ENCODE measurements at places on chromosomes 13 and 19.
A peak's percentile ranks its signal among the peaks of the same experiment; 100 is the strongest.

- DNase-seq = no peak
Measured at GRCh38 chr19:39170386-39171231, 26.2 kb upstream of the NCCRP1 start.

DNA sequence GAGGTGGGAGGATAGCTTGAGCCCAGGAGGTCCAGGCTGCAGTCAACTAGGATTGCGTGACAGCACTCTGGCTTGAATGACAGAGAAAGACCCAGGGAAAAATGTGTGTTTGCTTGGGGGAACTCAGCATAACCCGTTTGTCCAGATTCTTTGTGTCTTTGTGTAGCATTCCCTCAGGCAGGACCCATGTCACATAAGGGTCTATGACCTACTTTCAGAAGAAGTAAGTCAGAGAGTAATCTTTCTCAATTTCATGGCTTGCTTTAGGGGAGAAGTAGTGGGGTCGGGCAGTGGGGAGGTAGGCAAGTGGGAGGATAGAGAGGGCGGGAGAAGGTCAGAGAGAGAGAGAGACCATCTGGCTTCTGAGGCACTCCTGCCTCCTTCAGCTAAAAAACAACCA, 11.9 kb upstream of the PSPC1 start:
- DNase-seq = no peak

DNA sequence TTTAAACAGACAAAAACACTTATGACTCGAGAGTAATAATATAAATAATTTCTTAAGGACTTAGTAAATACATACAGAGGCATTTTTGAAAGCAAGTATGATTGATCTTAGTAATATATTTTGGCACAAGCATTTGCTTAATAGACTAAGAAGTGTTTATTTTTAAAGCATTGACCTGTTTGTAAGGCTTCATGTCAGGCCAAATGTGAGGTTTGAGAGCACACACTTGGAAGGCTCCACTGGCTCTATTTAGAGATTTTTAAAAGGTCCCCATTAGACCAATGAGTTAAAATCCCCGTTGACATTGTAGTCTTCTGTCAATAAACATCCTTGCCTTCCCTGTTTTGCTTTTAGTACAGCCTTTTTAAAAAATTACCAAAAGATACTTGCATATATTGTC, 50.4 kb downstream of the ATP8A2 start:
- no peak for DNase-seq

GRCh38 chr13:114027046-114027715, 53.3 kb upstream of the C13orf46 start:
- no peak for DNase-seq

DNA sequence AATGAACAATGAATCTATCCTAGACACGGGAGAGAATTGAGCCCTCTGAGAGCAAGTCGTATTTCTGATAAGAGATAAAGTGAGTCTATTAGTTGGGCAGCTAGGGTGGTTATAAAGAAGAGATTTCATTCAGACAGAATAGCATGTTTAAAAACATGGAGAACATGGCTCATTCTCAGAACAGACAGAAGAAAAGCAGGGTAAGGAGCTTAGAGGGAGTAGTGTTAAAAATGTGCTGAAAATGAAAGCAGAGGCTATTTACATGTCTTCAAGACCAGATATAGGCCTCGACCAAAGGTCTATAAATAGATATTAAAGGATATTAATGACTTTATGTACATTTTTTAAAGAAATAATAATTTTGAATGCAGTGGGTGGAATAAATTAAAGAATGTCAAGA, 149.5 kb downstream of the SLITRK1 start:
- DNase-seq = no peak

DNA sequence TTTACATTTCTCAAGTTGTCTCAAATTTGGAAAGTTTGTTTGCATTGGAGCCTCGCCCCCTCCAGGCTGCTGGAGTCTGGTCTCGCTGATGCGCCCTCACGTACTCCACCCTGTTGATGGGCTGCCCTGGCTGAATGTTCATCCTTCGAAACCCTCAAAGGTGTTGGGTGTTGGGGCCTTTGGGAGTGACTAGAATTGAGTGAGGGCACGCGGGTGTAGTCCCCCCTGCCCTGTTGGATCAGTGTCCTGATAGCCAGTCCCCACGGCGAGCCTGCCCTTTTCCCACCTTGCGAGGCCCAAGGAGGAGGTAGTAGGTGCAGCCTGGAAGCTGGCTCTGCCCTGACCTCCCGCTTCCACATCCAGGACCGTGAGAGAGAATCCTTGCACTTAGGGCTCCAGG, 14.8 kb downstream of the TFDP1 start:
- no peak for DNase-seq

DNA sequence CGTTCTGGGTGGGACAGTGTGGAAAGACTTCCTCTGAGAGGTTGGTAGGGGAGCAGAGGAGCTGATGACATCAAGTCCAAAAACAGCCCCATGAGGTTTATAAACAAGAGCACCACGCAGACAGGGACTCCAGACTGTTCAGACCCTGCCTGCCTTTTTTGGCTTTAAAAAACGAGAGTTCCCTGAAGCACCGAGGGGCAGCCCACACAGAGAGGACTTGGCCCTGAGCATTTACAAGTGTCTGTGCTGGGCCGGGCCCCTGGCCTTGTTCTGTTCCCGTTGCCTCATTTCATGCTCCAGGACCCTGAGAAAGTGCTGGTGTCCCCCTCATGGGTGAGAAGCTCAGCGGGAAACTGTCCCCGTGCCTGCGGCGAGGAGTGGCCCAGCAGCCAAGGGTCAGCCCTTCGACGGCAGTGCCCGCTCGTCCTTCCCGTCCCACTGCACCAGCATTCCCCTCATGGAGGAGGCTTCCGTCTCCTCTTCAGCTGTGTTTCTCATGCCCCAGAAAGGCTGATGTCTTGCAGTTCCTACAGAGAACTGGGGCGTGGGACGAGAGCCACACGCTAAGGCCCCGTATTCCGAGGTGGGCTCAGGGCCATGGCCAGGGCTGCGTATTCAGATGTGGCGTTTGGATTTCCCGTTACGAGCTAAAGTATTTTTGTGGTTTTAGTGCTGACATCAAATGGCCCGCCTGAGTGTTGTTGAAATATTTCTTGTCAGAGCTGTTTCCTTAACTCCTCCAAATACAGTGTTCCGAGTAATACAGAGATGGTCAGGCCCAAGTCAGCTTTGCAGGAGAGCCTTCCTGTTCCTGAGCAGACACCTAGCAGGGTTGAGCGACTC, 93.5 kb downstream of the ATP11A start:
- DNase-seq = no peak

DNA sequence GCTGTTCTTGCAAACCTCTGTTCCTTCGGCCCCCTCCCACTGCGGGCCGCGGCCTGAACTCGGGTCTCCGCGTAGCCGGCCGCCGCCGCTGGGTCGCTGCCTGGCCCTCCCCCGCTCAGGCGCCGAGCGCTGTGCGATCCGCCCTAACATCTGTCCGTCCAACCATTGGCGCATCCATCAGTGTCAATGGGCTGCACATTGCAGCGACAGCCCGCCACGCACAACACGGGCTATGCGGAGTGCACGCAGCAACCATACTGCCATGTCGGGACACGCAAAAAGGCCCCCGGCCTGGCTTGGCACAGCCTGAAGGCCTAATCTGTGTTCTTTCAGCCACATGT, 2.6 kb upstream of the TSHZ3 start:
- no peak for DNase-seq

GRCh38 chr19:10004617-10005016, 5.7 kb downstream of the COL5A3 start:
- DNase-seq = no peak

- peak; percentile 38 for DNase-seq
Measured at GRCh38 chr13:73274147-73274546, 215.3 kb downstream of the KLF5 start.

- DNase-seq = no peak
Measured at GRCh38 chr19:58350001-58350861, 3.1 kb downstream of the A1BG start.

DNA sequence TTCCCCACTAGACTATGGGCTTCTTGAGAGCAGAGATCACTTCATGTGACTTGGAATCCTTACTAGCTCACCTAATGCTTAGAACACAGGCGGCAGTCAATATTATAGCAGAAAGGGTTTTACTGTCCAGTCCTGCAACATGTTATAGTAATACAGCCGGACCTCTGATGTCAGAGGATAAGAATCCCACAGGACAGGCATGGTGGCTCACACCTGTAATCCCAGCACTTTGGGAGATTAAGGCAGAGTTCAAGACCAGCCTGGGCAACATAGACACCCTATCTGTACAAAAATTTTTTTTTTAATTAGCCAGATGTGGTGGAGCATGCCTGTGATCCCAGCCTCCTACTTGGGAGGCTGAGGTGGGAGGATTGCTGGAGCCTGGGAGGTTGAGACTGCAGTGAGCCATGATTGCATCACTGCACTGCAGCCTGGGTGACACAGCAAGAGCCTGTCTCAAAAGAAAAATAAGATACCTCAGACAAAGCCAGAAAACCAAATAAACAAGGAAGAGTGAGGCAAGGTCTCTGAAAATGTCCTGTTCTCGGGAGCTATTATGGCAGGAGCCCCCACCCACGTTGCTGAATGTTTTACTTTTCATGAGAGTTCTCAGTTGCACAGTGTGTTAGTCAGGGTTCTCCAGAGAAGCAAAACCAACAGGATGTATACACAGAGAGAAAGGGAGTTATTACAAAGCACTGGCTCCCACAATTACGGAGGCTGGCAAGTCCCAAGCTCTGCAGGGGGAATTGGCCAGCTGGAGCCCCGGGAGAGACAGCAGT, 100.8 kb downstream of the UBL3 start:
- peak; percentile 12 for DNase-seq

DNA sequence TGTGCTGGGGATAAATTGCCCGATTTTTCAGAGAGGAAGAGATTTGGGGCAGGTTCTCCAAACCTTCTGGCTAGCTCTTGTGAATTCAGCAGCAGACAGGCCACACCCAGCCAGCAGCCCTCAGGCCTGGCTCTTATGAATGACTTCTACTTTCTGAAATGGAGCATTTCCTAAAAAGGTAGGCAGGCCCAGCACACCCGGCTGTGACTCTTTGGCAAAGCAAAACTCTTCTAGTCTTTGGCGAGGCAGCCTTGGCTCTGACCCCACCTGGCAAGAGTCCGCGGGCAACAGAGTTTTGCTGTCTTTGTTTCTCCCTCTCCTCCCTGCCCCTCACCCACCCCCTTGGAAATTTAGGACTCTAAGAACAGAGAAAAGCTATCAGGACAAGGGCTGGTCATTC, 221.2 kb downstream of the ZNF536 start:
- no peak for DNase-seq

GRCh38 chr13:19161308-19161707, 20.3 kb downstream of the TUBA3C start:
- DNase-seq = no peak

DNA sequence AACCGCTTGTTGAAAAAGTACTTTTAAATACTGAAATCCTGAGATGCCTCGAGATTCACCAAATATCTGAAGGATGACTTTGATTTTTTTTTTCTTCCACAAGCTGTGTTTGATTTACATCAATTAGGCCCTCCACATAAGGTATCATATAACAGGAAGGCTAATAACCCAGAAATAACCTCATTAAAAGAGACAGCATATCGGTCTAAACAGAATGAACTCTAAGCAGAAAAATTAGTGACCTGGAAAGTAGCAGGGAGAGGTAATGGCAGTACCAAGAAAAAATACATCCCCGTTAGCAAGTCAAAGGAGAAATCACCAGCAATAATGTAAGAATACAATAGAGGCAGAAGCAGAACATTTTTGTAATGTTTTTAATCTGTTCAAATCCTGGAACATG, 452.4 kb upstream of the TSHZ3 start:
- DNase-seq = no peak

- DNase-seq = peak; percentile 67
Measured at GRCh38 chr13:29496241-29496712, 99.2 kb downstream of the SLC7A1 start.

- no peak for DNase-seq
Measured at GRCh38 chr19:46213156-46213555, 16.4 kb upstream of the IGFL1 start.

GRCh38 chr19:51098365-51099046, 9.7 kb downstream of the CTU1 start:
- DNase-seq = no peak

DNA sequence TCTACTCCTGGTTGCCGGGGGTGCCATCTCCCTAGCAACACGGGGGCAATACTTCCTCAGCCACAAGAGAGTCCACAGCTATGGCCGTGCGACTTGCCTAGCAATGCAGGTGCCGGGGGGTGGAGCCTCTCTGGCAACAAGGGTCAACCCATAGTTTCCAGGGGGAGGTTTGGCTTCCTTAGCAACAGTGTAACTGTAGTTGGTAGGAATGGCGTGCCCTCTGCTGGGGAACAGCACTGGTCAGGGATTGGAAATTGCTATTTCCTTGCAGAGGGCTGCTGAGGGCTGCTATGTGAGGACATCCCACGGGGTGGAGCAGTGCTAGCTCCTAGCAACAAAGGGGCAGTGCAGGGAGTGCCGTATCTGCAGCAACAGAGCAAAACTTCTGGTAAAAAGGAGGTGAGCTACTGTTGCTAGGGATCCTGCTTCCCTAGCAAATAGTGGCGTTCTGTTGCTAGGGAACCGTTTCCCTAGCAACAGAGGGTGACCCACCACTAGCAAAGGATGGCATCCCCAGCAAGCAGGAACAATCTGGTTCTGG, 7.0 kb upstream of the TMC4 start:
- no peak for DNase-seq

- no peak for DNase-seq
Measured at GRCh38 chr13:38399535-38399934, 49.9 kb downstream of the UFM1 start.

GRCh38 chr13:111955412-111956065, 111.4 kb upstream of the SOX1 start:
- no peak for DNase-seq

DNA sequence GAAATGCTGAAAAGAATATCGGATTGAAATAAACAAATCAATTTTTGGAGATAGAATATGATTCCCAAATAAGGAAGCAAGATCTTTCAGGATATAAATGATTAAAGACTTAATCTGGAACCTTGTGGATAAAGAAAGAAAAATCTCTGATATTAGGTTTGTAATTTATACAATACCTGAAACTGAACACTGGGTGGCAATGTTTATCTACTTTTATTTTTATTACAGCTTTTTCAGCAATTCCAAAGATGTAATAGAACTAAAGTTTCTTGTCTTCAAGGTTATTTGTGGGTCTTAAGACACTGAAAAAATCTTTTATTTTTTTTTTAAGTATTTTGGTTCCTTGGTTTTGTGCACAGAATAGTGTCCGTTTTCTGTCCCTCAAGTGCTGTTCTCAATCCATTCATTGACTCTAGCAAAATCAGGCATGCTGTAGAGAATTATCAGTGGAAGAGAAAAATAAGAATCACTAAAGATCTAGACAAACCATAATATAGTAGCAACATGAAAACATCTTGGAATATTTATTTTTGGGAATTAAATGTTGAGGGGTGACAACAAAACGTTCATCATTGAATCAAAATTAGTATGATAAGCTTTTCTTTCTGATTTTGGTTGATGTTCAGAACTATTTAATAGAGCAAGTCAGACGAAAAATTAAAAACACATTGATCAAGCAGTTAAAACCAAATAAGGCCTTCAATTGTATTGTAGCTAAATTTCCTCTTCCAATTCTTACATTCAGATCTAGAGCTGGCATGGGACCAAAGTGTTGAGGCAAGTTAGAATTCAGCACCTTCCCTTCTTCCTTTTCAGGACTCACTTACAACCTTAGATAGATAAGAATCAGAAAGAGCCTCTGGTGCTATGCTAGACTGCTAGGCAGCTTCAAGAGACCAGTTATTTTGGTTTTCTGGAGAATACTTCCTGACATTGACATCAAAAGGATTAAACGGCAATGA, 704.4 kb upstream of the PCDH20 start:
- DNase-seq = peak; percentile 31
